GM23248 (cell line): ENCODE measurements at places on chromosomes 12 and 14.

GRCh38 chr12:57153415-57153997 lies 6.1 kb upstream of the LRP1-AS start:
- no peak for DNase-seq

DNA sequence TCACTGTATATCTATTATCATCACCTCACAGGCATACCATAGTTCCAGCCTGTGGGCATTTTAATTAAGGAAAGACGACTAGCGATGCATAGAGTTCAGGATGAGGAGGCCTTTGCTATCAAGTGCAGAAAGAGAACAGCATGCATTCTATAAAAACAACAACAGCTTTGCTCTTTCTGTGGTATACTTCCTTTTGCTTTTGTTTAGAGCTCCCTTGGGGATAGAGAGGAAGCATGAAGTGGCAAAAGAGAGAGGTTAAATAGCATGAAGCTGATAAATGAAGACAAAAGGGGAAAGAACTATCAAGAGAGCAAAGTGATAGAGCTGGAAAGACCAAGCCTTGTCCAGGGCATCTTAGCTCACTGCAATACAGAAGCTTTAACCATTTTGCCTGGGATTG lies 23.5 kb downstream of the IFNG-AS1 start:
- peak; percentile 21 for DNase-seq

DNA sequence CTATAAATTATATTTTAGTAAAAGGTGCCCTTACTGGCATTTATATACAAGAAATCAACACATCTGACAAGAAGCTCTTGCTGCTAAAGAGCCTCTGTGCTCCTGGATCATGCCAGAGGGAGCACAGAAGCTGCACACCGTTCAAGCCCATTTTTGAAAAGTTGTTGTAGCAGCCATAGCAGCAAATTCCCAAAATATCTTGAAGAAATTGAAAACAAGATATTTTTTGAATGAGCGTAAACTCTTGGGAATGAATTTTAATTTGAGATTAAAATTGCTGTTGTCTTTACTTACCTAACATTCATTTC lies 540 bp upstream of the CLEC2D start:
- DNase-seq = no peak

- no peak for DNase-seq
These were observed 11.5 kb upstream of the SCARB1 start for GRCh38 chr12:124874988-124875802.

GRCh38 chr12:118359541-118359915 lies 13.2 kb downstream of the TAOK3 start:
- DNase-seq = no peak

GRCh38 chr12:68750506-68750905 lies 4.5 kb downstream of the SLC35E3 start:
- no peak for DNase-seq

DNA sequence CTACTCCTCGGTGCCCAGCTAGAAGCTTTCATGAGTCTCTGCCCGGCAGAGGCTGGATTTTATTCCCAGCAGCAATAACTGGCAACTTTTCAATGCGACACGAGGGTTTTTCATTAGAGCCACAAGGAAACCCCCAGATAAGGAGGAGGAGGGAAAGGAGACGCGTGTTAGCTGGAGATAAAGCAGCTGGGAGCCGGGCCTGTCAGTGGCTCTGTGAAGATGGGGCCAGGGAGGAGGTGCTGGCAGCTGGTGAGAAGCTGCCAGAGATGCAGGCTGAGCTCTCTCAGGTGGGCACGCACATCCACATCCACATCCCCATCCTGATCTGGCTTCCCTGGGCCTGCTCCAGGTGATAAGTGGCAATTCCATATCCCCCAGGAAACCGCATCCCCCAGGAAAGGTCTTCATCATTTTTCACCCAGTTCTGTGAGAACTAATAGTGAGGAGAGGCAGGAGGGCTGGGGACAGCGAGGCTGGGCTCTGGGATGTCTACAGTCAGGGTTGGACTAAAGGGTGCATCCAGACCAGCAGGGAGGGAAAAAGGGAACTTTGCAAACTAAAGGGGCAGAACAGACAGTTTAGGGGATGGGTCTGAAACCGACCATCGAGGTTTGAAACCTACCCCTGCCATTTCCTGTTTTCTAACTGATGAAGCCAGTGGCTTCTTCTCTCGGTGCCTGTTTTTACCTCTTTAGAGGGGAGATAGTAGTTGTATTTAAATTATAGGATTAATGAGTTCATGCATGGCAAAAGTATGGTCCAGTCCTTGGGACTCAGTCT lies 413.2 kb downstream of the DPF3 start:
- DNase-seq = no peak

DNA sequence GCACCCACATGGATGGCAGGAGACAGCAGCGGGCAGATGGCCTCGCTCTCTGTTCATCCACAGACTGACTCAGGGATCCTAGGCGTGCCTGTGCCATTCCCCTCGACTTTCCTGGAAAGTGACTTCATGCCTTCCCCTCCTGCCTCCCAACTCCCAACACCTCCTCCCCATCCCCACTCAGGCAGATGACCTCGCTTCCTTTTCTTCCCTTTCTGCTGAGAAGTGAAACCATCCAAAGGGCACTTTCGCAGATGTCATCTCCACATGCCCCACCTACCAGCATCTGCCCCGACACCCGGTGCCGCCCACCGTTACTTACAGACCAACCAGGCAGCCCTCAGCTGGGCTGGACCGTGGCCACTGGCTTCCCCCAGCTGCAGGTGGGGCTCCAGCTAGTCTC lies 29.6 kb downstream of the BEGAIN start:
- peak; percentile 33 for DNase-seq

DNA sequence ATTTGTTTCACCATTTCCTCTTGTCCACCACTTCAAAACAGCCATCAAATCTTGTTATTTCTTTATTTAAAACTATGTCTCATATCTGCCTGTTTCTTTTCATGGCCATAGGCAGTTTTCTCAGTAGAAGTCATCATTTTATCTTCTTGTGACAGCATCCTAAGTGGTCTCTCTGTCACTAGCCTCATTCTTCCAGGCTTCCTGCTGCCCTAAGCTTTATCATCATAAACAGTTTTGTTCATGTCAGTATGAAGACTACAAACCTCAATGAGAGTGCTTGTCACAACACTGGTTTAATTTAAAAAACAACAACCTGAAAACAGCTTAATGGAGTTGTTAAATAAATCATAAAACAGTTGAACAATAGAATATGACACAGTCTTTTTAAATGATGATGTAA lies 387.8 kb upstream of the RPL10L start:
- no peak for DNase-seq

GRCh38 chr12:91179966-91180561 lies 2.6 kb downstream of the DCN start:
- peak; percentile 18 for DNase-seq

- DNase-seq = peak; percentile 65
These were observed 609.7 kb downstream of the SLC16A7 start for GRCh38 chr12:60205500-60205899.

DNA sequence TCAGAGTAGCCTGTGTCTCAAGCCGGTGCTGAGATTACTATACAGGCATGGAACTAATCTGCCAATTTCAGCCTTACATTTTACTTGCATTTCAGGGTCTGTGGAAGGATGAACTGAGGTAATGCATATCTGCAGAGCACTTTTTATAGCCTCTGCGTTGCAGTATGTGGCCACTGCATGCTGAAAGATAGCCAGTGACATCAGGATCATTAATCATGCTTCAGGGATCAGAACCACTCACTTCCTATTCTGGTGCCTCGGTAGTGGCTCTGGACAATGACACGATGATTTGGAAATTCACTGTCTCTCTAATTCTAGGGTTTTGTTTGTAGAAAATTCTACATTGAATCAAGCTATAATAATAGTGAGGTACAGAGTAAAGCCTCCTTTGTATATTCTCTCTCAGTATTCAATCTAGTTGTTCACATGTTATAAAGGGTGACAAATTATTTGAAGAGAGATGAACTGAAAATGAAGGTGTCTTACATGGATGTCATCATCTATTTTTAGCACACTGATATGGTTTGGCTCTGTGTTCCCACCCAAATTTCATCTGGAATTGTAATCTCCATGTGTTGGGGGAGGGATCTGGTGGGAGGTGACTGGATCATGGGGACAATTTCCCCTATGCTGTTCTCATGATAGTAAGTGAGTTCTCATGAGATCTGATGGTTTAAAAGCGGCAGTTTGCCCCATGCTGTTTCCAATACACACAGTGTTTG lies 554.3 kb upstream of the MIS18BP1 start:
- DNase-seq = no peak

- no peak for DNase-seq
These were observed 130.2 kb upstream of the HMGA2 start for GRCh38 chr12:65694130-65694529.

DNA sequence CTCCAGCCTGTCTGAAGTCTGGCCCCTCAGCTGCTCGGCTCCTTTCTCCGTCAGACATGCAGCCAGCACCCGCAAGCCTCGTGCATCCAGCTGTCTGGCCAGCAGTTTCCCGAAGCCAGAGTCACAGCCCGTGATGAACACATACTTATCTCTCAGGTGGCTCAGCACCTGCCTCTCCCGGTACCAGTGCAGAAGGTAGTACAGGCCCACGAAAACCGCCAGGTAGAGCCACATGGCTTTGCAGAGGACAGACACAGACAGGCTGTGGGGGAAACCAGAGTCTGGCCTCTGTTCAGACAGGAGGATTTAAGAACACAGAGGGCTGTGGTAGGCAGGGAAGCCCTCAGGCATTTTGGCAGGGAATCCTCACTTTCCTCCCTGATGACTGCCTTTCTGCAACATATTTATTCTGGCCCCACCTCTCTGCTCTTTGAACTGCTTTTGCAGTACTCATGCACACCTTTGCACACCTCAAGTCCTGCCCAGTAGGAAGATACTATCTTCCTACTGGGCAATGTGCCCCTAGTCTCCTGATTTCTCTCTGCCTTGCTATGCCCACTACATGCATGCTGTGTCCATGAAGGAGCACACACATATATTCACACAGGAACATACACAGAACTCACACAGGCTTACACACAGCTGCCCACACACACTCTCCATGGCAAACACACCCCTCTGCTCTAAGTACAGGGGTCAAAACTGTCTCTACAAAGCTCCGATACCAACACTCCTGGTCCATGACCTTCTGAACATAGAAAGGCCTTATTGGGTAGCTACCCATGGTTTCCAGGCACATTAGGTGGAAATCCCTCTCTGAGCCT lies at the start of gene RDH16:
TSS of gene RDH16 (minus strand) at position 380 of the 824 bp plus-strand sequence. CDS start at position 234, 146 bp downstream.
- no peak for DNase-seq
